ENCODE measurements at places on chromosomes 5 and 9. TPM values are rescaled to one million over a fixed set of nuclear protein-coding genes. Genes with fewer than 3 reads are reported as not detected.

DNA sequence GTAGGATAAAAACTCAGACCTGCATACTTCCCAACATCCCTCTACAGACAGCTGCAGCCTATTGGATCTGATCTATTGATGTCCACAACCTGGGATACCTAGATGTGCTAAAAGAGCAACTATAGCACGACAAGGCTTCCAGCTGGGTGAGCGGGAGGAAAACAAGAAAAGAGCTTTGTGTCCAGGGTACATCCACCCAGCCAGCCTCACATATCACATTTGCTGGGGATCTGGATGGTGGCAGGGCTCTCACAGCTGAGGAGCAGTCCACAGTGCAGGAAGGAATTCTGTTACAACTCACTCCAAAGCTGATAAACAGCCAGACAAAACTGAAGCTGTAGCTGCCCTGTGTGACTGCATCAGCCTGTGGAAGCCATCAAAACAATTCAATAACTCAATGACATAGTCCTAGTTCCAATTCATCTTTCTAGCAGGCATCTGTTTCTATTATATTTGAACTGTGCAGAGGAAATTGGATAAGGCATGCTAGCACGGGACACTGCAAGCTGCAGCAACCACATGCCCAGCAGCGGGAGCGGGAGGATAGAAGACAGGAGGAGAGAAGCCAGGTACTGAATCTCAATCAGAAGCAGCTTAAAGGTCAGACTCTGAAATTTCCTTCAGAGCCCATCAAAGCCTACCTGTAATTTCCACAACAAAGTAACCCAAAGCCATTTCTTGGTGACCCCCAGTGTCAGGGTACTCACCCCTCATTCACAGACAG, 45.0 kb downstream of the MED10 start:
- no peaks in the 10 kb centered on the region for H3K4me1 ChIP-seq
- no peaks in the 10 kb centered on the region for H3K36me3 ChIP-seq
- no peak overlapping the region for H3K4me3 ChIP-seq
- no peaks in the 10 kb centered on the region for H3K27me3 ChIP-seq
- no peak for DNase-seq

GRCh38 chr5:60673334-60673733, 26.6 kb downstream of the DEPDC1B start:
- H3K4me1 ChIP-seq = no peaks in the 10 kb centered on the region
- no peak overlapping the region for H3K27ac ChIP-seq
- no peaks in the 10 kb centered on the region for H3K27me3 ChIP-seq
- no peak overlapping the region for H3K4me3 ChIP-seq
- no peak for DNase-seq

GRCh38 chr9:123678038-123678877, 251.7 kb downstream of the DENND1A start:
- no peaks in the 10 kb centered on the region for H3K4me1 ChIP-seq
- no peaks in the 10 kb centered on the region for H3K27me3 ChIP-seq
- no peak overlapping the region for H3K4me3 ChIP-seq
- H3K27ac ChIP-seq = no peak overlapping the region
- no peaks in the 10 kb centered on the region for H3K36me3 ChIP-seq

- no peak overlapping the region for H3K27ac ChIP-seq
- H3K4me3 ChIP-seq = no peak overlapping the region
- no peak for DNase-seq
- H3K4me1 ChIP-seq = no peaks in the 10 kb centered on the region
- no peaks in the 10 kb centered on the region for H3K36me3 ChIP-seq
Observed at GRCh38 chr5:27252911-27253310, 214.5 kb upstream of the CDH9 start.

DNA sequence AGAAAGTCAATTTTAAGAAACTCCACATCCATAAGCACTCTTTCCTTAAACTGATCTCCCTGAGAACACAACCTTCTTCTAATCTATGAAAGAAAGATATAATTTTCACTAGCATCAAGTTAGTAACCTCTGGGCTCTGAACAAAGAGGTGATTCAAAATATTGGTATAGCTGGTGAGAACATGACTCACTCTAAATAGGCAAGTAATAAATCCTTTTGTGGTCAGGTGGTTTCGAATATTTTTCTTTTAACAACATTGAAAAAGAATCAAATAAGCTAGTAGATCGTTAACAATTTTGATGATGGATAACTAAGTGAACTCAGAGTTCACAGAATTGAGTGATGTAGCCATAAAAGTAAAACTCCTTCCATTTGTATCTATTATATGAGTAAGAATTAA, 150.6 kb upstream of the IQGAP2 start:
- peaks cover 7% of the 10 kb centered on the region for H3K27me3 ChIP-seq
- no peaks in the 10 kb centered on the region for H3K36me3 ChIP-seq

BTNL3 gene
- not detected for total RNA-seq

GRCh38 chr9:107577140-107577776, 87.7 kb upstream of the KLF4 start:
- no peak overlapping the region for H3K4me3 ChIP-seq
- H3K36me3 ChIP-seq = no peaks in the 10 kb centered on the region

DNA sequence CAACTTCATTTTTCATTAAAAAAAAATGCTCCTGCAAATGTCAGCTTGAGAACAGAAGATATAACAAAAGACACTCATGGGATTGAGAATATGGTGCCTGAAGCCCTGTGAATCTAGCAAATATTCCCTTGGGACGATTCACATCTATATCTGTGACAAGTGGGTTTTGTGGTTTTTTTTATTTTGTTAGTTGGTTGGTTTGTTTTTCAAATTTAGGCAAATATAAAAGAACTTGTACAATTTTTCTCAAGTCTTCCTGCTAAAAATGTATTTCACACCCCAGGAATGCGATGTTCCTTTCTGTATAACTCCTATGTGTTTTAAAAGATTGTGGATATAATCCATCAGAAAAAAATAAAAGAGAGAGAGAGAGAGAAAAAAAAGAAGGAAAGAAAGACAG, 1061.8 kb upstream of the ARRDC3 start:
- H3K4me3 ChIP-seq = no peak overlapping the region
- no peak for DNase-seq
- no peaks in the 10 kb centered on the region for H3K27me3 ChIP-seq

PCDHA2 gene
- total RNA-seq = not detected

DNA sequence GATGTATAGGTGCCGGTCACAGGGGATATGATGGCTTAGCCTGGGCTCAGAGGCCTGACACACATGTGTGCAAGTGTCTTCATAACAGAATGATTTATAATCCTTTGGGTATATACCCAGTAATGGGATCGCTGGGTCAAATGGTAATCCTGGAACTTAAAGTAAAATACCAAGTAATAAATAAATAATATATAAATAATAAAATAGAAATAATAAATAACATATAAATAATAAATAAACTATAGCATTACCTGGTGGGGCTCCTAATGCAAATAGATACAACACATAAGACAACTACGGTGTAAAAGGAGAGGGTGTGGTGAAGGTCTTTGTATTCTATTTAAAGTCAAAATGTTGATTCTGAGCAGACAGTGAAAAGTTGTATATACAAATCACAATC, 68.5 kb upstream of the GFPT2 start:
- no peak overlapping the region for H3K27ac ChIP-seq
- H3K36me3 ChIP-seq = no peaks in the 10 kb centered on the region
- DNase-seq = no peak
- no peaks in the 10 kb centered on the region for H3K4me1 ChIP-seq
